ENCODE measurements at places on chromosomes 3 and 15. TPM values are rescaled to one million over a fixed set of nuclear protein-coding genes. Genes with fewer than 3 reads are reported as not detected.

DNA sequence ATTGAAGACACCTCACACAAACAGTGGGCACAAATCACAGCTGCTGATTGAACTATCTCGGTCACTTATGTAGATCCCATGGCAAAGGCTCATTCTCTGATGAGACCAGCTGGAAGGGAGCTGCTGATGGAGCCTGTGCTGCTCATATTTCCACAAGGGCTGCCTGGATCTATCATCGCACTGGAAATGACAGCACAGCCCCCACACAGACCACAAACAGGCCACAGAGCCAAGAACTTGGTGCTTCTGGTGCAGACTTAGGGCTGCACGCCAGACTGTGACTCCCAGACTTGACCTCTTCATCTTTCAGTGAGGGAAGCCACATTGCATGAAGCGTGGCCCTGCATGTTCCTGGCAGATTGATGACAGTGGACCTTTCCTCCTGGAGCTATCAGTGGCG lies 197.6 kb downstream of the MINAR1 start:
- no peak for DNase-seq

LMOD3 gene
- total RNA-seq: not detected

SEMA3B gene
- total RNA-seq: 8.1 TPM

GRCh38 chr3:129282727-129283327 lies 4.2 kb downstream of the HMCES start:
- DNase-seq: no peak

DNA sequence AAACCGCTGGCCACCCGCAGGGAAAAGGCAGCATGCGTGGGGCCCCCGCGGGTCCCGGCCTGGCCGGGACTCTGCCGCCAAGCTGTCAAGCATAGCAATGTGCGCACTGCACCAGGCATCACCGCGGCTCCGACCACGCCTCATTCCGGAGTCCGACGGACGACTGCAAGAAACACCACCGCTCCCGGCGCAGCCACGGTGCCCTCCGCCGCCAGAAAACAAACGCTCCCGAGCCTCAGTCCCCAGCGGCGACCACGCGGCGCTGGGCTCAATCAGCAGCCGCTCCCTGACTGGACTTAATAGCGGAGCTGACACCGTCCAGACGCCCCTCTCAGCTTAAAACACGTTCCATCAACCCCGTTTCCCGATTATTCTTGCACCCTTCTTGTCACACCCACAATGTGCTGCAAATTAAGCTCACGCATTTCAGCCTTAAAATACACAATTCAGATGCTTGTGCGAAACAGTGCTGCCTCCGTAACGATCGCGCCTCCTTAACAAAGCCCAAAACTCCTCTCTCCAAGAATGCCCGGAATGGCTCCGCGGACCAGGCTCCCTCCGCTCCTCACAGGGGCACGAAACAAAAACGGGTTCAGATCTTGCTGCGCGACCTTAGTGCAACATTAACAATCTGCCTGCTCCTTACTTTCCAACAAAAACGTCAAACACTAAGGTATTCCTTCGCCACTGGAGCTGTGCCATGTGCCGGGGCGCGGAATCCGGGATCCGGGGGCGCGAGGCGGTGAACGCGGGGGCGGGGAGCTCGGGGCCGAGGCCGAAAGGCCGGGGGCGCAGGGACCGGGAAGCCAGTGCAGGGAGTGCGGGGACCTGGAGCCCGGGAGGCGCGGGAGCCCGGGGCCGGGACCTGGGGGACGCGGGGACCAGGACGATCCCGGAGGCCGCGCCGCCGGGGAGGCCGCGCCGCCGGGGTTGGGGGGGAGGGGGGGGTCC lies 655 bp downstream of the CYFIP1 start:
- no peak for DNase-seq
